DMS79 treated with DMSO at 0.1 percent for 48 hours (cell line): ENCODE measurements at places on chromosomes 6 and 20.

DNA sequence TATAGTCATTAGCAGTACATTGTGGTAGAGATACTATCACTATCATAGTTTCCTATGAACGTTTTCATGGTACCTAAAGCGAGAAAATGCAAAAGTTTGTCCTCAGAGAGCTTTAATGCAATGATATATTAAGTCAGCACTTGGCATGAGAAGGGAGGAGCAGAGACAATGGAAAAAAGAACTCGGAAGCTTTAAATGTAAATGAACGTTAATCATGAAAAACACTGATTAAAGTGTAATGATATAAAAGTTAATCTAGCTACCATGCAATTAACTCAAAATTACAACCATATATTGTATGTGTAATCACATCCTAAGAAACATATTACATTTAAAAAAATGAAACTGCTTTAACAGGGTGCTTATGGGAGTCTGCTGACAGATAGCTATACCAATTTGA, 282.7 kb downstream of the HDGFL1 start:
- DNase-seq = no peak

- no peak for DNase-seq
These were observed 42.5 kb downstream of the TNFAIP3 start for GRCh38 chr6:137909533-137909932.

GRCh38 chr6:160178271-160178670, 56.7 kb downstream of the SLC22A1 start:
- DNase-seq = no peak

- no peak for DNase-seq
These were observed 86.7 kb upstream of the SYNDIG1 start for GRCh38 chr20:24382743-24383142.

DNA sequence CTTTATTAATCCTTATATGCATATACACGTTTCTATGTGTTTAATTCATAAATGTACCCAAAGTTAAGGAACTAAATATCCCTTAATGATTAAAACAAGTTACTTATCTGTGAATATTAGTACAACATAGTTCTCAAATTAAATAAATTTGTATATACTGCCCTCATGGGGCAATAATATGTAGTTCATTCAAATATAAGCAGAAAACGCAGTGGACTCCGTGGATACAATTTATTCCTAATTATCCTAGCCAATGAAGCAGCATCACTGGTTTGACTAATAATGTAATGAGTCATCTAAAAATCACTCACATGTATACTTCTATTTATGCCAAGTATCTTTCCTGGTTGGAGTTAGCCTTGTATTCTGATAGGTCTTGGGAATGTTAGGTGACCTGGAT, 111.6 kb downstream of the TBC1D32 start:
- DNase-seq = no peak

DNA sequence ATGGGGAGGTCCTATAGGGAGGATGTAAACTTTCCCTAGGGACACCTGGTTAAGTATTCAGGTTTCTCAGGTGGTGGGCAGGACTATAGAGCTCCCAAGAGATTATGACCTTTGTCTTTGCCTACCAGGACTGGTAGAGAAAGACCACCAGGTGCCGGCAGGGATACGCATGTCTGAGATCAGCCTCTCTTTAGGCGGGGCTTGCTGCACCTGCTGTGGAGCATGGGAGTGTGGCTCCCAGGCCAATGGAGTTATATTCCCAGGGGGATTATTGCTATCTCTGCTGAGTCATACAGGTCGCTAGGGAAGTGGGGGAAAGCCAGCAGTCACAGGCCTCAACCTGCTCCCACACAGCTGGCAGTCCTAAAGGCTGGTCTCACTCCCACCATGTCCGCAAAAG, 280.5 kb upstream of the MMS22L start:
- DNase-seq = no peak

DNA sequence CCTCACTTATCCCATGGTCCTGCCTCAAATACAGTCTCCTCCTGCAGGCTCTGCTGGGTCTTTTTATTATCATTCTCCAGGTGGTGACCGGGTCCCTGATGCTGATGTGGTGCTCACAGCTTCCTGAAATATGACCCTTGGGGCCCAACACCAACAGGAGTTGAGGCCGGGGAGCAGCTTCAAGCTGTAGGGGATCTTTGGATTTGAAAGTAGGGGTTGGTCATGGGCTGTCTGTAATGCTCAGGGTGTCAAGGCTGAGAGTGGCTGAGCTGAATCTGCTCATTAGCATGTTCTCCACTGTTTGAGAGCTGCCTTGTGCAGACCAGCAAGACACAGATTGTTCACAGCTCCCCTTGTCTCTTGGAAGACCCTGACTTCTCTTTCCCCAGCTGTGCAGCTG, 35.5 kb downstream of the HLA-F start:
- no peak for DNase-seq

DNA sequence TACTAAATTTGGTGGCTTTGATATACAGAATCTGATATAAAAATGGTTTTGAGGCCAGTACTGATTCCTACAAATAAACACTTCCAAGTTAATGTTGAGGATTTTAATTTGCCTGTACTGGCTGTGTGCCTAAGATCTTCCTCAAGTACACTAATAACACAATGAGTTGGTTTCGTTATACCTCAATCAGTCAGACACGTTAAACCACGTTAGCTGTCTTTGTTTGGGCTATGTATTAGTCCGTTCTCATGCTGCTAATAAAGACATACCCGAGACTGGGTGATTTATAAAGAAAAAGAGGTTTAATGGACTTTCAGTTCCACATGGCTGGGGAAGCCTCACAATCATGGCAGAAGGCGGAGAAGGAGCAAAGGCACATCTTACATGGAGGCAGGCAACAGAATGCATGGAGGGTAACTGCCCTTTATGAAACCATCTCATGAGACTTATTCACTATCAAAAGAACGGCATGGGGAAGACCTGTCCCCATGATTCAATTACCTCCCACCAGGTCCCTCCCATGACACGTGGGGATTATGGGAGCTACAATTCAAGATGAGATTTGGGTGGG, 46.2 kb downstream of the NT5E start:
- no peak for DNase-seq

DNA sequence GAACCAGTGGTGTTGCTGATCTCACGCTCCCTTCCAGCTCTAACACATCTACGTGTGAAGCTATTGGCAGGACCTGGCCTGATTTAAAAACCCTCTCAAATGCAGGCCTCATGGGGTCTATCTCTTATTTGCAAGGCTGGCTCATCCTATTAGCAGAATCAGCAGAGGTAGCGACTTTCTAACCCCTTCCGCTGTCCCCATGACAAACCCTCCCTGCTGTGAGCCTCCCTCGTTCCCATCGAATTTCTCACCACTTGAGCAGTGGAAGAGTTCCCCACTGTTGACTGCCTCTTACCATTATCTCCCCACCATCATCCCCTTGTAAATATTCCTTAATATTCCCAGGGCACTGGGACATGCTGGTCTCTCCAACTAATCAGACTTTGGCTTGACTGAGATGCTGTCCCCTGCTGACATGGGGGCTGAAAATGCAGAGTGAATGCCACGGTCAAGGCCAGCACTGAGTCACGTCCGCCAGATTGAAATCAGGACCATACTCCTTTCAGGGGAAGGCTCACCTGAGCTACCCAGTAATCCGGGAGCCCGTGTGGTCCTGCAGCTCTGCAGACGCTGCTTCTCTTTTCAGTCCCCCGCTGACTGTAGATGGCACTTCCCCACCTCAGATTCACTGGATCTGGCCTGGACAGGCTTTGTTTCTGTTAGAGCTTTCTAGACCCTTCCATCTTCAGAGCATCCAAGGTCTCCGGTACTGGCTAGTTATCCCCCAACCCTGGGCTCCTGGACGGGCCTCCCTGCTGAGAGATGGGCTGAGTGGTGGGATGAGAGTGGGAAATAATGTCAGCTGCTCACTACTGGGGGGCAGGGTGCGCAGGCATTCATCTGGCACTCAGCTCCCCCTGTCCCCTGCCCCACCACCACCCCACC, 23.1 kb downstream of the AAR2 start:
- DNase-seq = no peak

- no peak for DNase-seq
These were observed 512.6 kb upstream of the SLC35B3 start for GRCh38 chr6:8947900-8948299.

GRCh38 chr20:47785854-47786764, 828 bp upstream of the SULF2 start:
- peak; percentile 52 for DNase-seq

GRCh38 chr6:160000280-160000704, 31.4 kb downstream of the IGF2R start:
- DNase-seq = no peak

GRCh38 chr20:45969712-45970634, 2.0 kb downstream of the ZNF335 start:
- DNase-seq = no peak

DNA sequence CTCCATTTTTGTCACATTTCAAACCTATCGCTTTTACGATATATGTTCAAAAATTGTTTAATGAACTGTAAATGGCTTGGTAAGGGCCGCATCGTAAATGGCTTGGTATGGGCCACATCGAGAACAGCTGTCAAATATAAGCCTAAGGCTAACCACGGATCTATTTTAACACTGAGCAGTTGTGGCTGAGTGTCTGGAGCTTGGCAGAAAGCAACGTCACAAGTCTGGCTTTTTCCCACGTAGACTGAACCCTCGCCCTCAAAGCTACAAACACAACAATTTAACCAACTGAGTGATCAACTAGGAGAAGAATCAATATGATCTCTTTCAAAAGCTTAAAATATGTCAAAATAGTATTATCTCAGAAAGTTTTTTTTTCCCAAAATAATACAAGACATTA, 71.4 kb upstream of the PRSS16 start:
- DNase-seq = no peak

GRCh38 chr20:20251836-20252235, 116.1 kb upstream of the INSM1 start:
- peak; percentile 61 for DNase-seq

GRCh38 chr20:25288291-25289181, 40.7 kb downstream of the PYGB start:
- DNase-seq = no peak

DNA sequence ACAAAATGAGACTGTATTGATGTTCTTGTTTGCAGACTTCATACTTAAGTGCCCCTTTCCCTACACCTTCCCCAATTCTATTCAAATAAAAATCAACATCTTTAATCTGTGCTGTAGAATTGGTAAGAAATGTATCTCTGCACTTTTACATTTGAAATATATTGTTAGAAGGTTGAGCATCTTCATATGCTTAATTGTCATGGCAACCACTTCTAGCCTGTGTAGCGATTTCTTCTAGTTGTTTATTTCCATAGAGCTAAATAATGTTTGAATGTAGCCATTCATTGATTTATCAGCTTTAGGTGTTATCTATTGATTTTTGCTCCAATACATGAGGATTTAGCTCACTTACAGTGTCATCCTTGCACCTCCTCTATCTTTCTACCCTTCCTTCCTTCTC, 37.7 kb upstream of the ZNFX1 start:
- DNase-seq = no peak

- DNase-seq = no peak
These were observed 22.2 kb upstream of the SERPINB1 start for GRCh38 chr6:2863901-2864300.

GRCh38 chr6:105331927-105332326, 71.0 kb downstream of the PREP start:
- DNase-seq = peak; percentile 80

- DNase-seq = no peak
These were observed 13.0 kb downstream of the POU3F2 start for GRCh38 chr6:98847416-98847778.

DNA sequence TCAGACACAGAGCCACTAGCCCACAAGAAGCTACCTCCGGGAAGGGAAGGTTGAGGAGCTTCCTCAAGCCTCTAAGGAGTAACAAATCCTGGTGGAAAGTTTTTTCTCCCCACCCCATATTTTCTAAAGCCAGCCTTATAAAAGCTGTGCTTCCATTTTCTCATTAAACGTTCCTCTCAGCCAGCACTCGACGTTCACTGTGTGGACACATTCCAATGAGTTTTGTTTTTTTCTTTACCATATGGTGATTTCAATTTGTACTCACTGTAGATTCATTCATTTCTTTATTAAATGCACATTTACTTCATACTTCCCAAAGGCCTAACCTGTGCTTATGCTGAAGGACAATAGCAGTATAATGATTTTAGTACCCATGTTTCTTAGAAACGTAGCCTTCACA, 194.4 kb upstream of the FLRT3 start:
- DNase-seq = no peak

- DNase-seq = no peak
These were observed 224.2 kb downstream of the SYNDIG1 start for GRCh38 chr20:24693466-24694156.

DNA sequence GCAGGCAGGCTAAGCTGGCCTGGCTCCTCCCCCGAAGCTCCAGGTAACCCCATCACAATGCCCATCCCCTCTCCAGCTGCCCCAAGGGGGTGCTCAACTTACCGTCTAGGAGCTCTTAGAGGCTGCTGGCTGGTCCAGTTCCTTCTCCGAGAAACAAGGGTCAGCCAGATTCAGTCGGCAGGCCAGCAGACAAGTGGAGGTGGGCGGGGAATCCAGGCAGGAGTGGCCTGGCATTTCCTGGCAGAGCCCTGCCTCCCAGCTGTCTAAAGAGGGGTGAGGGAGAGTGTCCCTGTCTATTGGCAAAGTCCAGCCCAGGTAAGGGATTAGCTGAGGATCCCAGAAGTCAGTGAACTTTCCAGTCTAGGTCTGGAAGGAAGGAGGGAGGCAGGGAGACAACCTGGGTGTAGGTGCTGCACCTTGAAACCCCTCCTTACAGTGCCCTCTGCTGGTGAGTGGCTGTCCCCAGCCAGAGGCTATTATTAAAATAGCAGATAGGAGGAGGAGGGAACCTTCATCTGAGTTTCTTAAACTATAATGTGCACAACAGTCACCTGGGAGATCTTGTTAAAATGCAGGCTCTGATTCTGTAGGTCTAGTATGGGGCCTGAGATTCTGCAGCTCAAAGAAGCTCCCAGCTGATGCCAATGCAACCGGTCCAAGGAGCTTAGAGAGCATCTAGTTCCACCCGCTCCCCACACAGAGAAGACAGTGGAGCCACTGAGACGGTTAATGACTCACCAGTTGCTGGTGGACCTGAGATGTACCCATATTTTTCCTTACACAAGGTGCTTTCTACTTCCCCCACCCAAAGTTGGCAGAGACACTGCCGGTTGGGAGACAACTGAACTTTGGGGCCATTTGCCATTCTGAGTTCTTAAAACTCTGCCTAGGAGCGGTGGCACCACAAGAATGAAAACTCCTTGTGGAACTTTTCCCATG, at the start of gene UNC5CL:
UNC5CL (minus strand) TSS at position 162 of the 939 bp plus-strand sequence. CDS start 4,147 bp downstream, outside the sequence.
- DNase-seq = peak; percentile 54

GRCh38 chr6:111406200-111406721, 76.8 kb downstream of the REV3L start:
- no peak for DNase-seq

GRCh38 chr20:49657118-49657901, 56.4 kb downstream of the B4GALT5 start:
- no peak for DNase-seq
